ENCODE measurements at places on chromosomes 4 and X. TPM values are rescaled to one million over a fixed set of nuclear protein-coding genes. Genes with fewer than 3 reads are reported as not detected.

The P2RY10 gene
- not detected for total RNA-seq

The RHOH gene
- total RNA-seq = not detected

The P2RY4 gene
- total RNA-seq = not detected

GRCh38 chr4:172858731-172859230 is 309.8 kb upstream of the GALNT7 start:
- no peak overlapping the region for H3K27ac ChIP-seq
- H3K36me3 ChIP-seq = no peaks in the 10 kb centered on the region
- H3K4me1 ChIP-seq = peaks cover 6% of the 10 kb centered on the region
- peak; percentile 56 for DNase-seq
- H3K27me3 ChIP-seq = no peaks in the 10 kb centered on the region

DNA sequence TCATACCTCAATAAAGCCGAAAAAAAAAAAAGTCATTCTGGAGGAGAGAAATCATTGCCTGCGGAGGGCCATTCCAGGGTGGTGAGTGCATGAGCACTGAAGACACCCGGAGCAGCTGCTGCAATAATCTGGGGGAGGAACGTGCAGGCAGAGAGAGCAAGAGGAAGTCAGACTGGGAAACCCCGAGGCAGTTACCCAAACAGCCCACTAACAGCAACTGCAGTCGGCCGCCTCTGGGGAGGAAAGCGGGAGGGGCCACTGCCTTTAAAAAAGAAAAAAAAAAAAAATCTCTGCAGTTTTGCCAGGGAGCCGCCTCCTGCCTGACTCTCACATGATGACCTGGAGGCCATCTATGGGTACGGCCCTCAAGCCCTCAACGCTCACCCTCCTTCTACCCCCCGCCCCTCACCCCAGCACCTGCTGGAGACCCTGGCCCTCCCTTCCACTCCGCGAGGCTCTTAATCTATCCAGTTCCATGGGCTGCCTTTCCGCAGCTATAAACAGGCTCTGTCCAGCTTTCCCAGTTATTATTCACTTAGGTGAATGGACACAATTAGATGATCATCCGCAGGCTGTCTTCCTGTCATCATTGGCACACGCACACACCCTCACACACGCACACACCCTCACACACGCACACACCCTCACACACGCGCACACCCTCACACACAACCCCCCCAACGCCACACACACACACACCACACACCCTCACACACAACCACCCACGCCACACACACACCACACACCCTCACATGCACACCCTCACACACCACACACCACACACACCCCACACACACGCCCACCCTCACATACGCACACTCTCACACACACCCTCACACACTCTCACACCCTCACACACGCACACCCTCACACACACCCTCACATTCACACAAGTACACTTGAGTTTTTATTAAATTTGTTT is 3.4 kb upstream of the AVPR2 start:
- peaks cover 9% of the 10 kb centered on the region for H3K4me1 ChIP-seq
- peaks cover 8% of the 10 kb centered on the region for H3K27me3 ChIP-seq
- H3K36me3 ChIP-seq = no peaks in the 10 kb centered on the region

All from IMR-90 (cell line).